ENCODE measurements at places on chromosomes 13 and 19.

DNA sequence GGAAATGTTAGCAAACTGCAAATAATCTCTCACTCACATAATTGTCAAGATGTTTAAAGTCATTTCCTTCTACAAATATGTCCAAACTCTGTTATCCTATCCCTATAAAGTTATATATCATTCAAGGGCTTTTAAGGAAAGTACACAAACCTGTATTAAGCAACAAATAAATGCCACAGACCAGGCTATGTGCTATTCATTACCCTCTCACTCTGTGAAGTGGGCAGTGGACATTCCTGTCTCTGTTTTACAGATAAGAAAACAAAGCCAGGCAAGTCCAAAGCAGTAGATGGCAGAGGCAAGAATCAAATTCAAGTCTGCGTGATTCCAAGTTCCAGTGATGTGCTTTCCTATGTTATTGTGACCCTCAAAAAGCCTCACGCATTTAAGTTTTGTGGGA is 140.6 kb downstream of the LHFPL6 start:
- DNase-seq = no peak

- no peak for DNase-seq
Measured at GRCh38 chr19:5298471-5298901, 42.1 kb downstream of the PTPRS start.

GRCh38 chr19:926589-927350 is 935 bp downstream of the ARID3A start:
- peak; percentile 62 for DNase-seq

DNA sequence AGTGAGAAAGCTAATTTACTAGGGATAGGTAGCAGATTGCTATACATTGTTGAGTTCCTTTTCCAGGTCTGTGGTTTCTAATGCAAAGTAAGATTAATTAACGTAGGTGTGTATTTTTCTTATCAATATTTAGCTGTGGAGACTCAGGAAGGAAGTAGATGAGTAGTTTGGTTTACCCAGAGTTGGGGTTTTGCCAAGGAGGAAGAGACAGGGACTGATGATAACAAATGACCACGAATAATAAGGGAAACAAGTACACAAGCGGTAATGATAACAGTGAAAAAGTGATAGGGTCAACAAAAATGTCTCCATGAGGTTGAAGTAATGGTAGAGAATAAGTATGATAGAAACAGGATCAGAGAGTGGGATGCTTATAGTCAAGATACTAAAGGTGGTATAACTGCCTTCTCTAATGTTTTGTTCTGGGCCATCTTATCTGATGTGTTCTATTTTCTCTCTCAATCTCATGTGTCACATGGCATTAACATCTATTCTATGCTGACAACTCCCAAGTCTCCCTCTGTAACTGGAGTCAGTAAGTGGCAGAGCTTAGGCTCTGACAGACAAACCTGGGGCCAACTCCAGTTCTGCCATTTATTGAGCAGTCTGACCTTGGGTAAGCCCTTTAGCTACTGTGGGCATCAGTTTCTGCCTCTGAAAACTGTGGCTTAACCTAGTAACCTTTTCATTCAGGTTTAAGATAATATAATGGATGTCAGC is 8.8 kb downstream of the OBI1 start:
- no peak for DNase-seq

DNA sequence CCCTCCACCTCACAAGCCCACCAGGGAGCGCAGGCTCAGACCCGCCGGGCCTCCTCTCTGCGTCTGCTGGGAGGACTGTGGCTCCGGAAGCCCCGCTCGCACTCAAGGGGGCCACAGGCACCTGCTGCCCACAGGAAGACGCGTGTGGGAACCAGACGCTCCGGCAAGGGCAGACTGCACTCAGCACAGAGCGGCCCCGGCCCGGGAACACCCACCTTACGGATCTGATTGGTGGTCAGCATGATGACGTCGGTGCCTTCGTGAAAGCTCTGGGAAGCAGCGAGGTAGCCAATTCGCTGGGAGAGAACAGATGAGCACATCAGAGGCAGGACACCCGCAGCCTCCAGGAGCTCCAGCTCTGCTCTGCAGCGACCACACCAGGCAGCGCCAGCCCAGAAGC is 14.6 kb downstream of the AP3D1 start:
- no peak for DNase-seq

DNA sequence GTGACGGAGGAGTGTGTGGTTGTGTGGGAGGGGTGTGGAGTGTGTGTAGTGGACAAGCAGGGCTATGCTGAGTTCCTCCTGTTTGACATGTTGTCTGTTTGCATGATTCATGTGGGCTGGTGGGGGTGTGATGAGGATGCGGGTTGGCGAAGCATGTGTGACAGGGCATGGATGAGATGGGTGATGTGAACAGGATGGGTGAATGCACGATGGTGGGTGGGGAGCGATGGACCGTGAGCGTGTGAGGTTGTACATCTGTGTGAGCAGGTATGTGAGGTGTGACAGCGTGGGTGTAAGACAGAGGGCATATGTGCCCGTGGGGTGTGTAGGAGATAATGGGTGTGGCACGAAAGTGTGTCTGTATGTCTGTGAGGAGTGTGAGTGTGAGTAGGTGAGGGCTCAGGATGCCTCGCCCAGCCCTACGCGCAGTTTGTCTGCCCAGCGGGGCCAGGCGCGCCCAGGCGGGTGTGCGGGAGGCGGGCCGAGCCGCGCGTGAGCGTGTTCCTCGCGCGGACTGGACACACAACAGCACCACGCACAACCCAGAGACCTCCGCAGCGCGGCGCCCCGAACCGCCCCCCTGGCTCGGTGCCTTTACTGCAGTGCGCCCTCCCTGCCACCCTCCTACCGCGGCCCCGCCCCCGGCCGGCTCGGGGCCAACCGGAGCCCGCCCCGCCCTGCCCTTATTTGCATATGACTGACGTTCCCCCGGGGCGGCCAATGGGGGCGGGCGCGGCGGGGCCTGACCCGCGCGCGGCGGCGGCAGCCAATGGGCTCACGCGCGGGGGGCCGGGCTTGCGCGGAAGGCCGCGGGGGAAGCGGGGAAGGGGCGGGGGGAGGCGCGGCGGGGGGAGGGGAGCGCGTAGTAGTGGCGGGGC is 14.4 kb downstream of the CIC start:
- DNase-seq = peak; percentile 95

DNA sequence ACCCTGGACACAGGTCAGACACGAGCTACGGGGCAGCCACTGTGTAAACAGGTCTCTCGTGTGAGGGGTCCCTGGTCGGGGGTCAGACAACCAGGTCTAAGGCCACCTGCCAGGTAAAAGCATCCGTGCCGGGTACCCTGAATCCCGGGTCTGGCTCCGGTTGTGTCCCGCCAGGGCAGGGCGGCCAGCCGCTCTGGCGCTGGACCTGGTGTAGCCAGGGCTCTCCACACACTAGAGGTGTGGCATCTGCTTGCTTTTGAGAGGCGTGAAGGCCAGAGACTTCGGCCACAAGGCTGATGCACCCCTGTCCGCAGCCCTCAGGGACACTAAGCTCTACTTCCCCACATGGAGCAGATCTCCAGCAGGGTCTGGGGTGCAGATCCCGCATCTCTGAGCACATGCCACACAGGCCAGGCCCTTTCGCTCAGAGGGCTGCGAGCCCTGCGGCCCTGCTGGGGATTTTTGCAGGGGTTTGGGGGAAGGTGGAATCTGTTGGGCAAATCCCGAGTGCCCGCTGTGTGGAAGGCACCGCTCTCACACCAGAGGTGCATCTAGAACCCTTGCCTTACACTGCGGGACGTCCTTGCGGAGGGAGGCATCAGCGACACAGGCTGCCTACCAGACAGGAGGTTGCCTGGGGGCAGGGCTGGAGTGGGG is 13.8 kb upstream of the TIMM13 start:
- no peak for DNase-seq

- DNase-seq = no peak
Measured at GRCh38 chr13:72295153-72295552, 428.1 kb upstream of the DACH1 start.

DNA sequence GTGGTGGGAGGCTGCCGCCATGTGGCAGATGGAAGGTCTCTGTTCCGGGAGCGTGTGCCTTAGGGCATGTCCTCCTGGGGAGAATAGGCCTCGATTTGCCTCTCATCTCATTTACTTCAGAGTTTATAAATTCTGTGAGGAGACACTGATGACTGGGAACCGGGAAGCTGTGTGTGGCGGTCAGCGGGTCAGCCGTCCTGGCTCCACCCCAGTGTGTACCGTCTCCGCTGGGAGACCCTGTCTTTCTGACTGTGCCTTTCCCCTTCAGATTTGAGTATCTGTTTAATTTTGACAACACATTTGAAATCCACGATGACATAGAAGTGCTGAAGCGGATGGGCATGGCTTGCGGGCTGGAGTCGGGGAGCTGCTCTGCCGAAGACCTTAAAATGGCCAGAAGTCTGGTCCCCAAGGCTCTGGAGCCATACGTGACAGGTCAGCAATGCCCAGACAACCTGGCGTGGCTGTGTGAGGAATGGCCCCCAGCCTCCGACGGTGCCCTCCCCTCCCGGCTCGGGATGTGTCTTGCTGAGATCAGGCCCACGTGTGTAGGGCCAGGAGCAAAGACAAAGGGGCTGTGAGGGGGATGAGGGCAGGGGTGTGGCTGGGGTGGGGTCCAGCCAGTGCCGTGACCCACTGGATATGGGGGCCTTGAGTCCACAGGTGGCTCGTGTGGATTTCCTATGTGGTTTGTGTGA is 21.6 kb downstream of the ATP4B start:
- no peak for DNase-seq

DNA sequence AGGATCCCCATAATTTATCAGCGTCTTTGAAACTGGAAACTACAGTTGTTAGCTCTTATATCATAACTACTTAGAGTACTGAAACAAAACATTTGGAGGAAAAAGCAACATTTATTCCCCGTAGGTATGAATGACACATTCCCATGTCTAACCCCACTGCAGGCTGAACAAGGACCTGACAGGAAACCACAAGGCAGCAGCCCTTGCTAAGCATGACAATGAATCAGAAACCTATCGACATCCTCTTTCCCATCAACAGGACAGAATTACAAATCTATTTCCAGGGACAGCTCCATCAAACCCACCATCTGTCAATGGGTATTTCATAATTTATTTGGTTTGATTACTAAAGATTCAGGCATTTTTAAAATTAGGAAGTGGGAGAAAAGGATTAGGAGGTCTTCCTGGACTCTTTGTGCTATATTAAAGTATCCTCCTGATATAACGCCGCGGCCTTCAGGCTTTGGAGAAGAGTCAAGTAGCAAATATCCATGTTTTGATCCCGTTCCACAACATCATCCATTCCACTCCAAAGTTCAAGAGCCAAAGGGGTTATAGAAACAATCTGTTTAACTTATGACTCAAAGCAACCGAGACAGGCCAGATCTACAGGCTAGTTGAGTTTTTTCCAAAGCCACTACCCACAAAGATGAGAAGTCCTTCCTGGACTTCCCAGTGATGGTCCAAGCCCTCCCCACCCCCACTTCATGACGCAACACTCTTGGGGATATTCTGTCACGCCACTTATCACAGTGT is 51.1 kb downstream of the FAM216B start:
- no peak for DNase-seq

GRCh38 chr13:41502673-41503072 is 45.3 kb downstream of the RGCC start:
- DNase-seq = peak; percentile 44

GRCh38 chr13:20518660-20519100 is 7.0 kb downstream of the CRYL1 start:
- no peak for DNase-seq

GRCh38 chr19:46493236-46494145 is 2.2 kb downstream of the PNMA8B start:
- peak; percentile 33 for DNase-seq

- no peak for DNase-seq
Measured at GRCh38 chr13:45702869-45703391, 810 bp downstream of the CBY2 start.

GRCh38 chr13:113748862-113749451 is 10.1 kb upstream of the TMEM255B start:
- no peak for DNase-seq

DNA sequence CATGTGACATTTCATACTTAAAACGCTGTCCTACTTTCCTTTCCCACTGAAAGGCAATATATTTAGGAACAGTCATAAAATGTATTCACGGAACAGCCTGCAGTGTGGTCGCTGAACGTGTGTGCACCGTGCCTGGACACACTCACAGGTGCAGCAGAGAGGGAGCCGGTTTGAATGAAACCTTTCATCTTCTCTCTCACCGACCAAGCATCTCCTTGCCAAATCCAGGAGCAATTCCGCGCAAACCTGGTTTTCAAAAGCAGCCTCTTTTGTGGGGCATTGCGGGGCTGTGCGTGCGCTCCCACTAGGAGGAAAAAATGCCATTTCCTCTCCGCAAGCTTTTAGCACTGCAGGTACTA is 1.0 kb downstream of the DCLK1 start:
- no peak for DNase-seq

GRCh38 chr19:30029721-30030510 is 87.9 kb downstream of the URI1 start:
- DNase-seq = no peak

DNA sequence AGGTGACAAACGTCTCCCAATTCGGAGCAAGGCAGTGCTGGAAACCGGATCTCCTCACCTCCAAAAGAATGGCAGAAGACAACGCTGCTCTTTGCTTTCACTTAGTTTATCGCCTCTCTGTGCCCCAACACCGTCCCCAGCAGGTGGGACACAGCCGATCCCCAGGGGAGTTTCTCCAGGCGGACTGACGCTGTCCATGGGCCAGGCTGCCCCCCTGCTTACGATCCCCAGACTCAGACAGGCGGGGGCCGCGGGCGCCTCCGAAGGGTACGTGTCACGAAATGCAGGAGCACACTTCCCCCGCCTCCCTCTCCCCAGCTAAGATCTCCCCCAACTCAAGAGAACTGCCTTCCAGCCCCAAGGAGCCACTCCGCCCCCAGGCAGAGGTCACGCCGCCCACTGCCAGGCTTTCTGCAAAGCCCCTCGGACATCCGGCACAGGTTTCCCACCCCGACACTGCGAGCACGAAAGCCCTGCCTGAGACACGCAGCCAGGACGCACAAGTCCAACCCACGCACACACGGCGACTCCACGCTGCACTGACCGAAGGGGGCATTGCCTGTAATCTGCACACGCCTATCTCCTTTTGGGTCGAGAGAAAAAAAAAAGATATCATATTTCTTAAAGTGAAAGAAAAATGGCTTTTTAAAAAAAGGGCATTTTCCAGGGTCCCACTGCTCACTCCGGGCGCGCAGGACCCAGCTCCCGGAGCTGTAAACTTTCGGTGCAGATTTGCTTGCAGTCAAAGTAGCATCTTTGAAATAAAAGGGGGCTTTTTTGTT is 2.0 kb downstream of the SPRY2 start:
- DNase-seq = peak; percentile 34

DNA sequence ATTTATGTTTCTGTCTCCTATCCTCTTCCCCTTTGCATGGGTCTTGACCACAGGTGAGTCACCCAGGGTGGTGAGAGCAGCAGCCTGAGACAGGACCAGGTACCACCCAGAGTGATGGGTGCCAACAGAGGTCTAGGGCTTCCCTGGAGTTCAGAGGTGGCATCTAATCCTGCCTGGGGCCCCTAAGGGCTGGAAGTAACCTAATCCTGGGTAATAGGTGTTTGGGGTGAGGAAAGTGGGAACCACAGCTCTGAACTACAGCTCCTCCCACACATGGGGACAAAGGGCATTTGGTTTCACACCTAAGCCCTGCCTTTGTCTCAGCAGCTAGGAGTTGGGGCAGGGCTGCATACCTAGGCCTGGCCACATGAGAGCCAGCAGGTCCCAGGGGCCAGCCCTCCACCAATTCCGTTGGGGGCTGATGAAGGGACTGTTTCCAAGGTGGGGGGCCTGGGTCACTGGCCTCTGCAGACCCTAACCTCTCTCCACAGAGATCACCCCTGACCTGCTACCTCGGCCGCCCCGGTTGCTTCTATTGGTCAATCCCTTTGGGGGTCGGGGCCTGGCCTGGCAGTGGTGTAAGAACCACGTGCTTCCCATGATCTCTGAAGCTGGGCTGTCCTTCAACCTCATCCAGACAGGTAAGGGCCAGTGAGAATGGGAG is 8.0 kb downstream of the SPHK2 start:
- DNase-seq = no peak

All from naive B cell (primary cell).